ENCODE measurements at places on chromosomes 13 and 19.

DNA sequence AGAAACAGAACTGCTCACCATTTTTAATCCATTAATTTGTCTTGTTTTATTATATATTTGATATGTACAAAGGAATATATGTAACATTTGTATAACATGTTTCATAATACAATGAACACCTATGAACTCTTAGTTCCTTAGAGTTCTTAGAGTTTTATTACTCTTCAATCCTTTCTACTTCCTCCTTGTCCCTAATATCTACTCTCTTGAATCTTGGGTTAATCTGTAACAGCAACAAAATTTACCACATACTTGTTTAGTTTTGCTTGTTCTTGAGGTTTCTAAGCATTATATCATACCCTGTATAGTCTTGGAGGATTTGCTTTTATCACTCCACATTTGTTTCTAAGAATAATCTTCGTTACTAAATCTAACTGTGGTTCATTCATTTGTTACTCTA is 151.4 kb downstream of the PDS5B start:
- no peak for DNase-seq

- no peak for DNase-seq
These were observed 10.9 kb upstream of the QTRT1 start for GRCh38 chr19:10690341-10690781.

GRCh38 chr13:109166804-109167203 is 537.4 kb downstream of the MYO16 start:
- DNase-seq: no peak

DNA sequence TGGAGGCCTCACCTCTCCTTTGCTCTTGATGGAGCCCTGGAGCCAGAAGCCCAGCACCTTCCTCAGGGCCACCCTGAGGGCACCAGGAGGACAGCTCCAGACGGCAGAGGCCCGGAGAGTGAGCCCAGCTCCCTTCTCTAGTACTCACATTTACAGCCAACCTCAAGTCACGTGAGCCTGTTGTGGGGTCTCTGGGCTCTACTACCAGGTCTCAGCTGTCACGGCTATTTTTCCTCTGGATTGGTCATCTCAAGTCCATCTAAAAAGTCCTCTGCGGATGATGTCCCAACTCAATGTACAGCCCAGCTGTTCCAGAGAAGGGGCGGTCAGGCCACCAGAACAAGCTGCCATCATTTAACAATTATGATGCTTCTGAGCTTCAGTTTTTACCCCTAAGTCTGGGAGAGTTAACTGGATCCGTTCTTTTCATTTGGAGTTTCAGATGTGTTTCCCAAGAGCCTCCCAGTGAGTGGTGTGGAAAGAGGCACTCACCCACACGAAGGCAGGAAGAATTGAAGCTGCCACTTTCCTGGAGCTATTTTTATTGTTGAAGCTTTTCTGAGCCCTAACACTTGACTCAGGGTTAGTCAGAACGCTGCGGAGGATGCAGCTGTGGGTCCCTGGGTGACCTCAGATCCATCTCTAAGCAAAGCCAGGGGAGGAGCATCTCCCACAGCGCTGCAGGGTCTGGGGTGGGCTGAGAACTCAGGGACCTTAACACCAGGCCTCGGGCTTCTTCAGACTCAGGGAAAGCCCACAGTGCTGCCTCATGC is 143.5 kb upstream of the UBL3 start:
- no peak for DNase-seq

GRCh38 chr19:17584132-17584531 is 28.7 kb downstream of the COLGALT1 start:
- DNase-seq: no peak

- DNase-seq: no peak
These were observed 525.6 kb downstream of the SUCLA2 start for GRCh38 chr13:47475441-47475948.

DNA sequence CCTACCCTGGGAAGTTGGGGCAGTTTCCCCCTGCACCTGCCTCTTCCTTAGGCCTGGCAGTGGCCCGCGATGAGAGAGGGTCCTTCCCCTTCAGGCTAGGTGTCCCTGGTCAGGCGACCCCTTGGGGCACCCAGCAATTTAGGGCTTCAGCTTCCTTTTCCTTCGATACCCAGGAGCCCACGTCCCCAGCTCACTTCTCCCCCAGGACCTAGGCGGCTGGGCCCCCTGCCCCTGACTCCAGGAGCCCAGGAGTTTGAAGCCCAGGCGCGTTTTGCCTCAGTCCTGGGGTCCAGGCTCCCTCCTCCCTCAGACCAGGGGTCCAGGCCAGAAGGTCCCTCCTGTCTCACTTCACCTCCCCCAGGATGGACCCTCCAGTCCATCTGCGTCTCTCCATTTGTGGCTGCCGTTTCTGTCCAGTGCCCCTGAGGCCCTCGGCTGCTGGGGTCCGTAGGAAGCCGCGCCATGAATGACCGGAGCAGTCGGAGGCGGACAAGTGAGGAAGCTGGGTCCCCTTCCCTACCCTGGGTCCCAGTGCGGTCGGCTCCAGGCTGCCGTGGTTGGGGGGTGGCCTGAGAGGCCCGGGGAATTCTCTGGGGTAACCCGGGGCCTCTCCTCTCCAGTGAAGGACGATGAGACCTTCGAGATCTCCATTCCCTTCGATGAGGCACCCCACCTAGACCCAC is 714 bp downstream of the CCDC106 start:
- DNase-seq: no peak

- no peak for DNase-seq
These were observed 8.1 kb upstream of the KLF2 start for GRCh38 chr19:16316506-16316882.

DNA sequence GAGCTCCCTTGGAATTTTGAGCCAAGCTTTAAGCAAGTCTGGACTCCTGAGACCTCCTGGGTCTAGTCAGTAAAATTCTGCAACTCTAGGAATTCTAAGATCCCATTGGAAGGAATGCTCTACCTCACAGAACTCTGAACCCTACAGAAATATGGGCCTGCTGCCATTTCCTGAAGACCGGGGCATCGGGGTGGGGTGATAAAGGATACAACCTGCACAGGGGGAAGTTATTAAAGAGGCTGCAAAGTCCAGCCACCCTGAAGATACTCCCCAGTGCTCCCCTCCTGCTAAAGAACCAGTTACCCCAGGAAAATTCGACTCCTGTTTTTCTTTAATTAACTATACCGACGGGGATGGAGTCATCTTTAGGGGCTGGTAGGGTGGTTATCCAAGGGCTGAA is 2.4 kb upstream of the PPP1R37 start:
- no peak for DNase-seq
